SJSA1 (cell line): ENCODE measurements at places on chromosomes 3 and 15.

GRCh38 chr3:160886421-160886820, 130.4 kb downstream of the PPM1L start:
- no peak for DNase-seq

DNA sequence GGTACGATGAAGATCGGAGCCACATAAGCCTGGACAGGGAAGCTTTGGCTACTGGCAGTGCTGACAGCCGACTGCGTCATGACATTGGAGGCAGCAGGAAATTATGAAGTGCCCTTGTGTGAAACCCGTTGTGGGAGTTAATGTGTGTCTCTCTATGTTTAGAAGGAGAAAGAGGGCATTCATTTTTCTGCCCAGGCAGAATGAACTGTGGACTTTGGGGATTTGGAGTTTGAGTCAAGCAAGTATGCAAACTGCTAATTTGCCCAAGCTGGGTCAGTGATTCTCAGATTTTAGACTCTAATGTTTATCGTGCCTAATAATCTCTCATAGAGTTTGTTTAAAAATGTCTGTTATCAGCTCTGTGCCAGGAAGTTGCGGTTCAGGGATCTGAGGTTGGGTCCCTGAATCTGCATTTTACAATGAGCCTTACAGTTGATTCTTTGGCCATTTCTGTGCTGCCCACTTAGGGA, 5.6 kb downstream of the CTXND1 start:
- peak; percentile 19 for DNase-seq

DNA sequence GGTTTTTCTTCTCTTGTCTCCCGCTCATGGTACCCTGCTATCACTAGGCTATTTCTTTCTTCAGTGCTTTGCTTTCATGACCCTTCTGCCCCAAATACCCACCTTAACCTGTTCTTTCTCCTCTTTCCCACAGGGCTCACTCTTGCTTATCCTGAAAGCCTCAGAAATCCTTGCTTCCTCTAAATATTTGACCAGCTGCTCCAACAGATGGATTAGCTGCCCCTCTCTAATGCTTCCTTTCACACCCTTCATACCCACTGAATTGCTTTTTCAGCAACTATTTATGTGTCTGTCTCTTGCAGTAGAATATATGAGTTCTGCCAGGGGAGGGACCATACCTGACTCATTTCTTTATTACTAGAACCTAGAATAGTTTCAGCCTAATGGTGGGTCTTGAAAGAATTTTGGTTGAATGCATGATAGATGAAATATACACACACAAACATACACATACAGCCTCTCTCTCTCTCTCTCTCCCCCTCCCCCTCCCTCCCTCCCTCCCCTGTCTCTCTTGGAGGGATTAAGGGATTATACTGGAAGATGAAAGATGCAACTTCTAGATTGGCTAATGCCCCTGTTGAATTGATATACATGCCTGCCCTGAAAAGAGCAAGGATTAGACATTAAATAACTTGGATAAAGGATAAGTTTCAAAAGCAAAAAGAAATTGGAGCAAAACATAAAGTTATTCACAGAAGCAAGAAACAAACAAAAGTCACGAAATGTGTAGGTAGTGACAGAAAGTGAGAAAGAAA, 95.0 kb upstream of the GADL1 start:
- DNase-seq = no peak

- DNase-seq = no peak
Measured at GRCh38 chr3:82376883-82377282, 615.4 kb upstream of the GBE1 start.

DNA sequence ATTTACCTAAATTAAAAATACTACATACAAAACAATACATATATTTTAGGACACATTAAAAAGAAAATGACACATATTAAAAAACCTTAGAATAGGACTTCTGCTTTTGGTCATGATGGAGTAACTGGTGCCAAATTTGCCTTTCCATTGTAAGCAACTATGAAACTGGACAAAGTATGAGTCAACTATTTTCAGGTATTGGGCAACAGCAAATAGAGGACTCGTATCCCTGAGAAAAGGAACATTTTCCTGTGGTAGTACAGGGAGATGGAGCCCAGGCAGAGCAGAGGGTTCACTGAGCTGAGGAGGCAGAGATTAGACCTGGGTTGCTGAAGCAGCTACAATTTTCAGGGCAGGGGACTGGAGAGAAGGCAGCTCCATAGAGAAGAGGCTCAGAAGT, 14.7 kb downstream of the CCR1 start:
- no peak for DNase-seq

- DNase-seq = no peak
Measured at GRCh38 chr3:58352626-58353025, 19.9 kb downstream of the PXK start.

- DNase-seq = no peak
Measured at GRCh38 chr3:126473292-126474168, 2.2 kb downstream of the ZXDC start.

- DNase-seq = peak; percentile 60
Measured at GRCh38 chr3:40843851-40844548, 319.2 kb downstream of the ZNF621 start.

- no peak for DNase-seq
Measured at GRCh38 chr3:154971771-154972326, 108.3 kb upstream of the MME start.
